Activated T-cell treated with anti-CD3 and anti-CD28 coated beads, Interleukin-2, amount 50 U/mL, for 72 hours (primary cell): ENCODE measurements at places on chromosomes 1 and 21. TPM values are rescaled to one million over a fixed set of nuclear protein-coding genes. Genes with fewer than 3 reads are reported as not detected.

DNA sequence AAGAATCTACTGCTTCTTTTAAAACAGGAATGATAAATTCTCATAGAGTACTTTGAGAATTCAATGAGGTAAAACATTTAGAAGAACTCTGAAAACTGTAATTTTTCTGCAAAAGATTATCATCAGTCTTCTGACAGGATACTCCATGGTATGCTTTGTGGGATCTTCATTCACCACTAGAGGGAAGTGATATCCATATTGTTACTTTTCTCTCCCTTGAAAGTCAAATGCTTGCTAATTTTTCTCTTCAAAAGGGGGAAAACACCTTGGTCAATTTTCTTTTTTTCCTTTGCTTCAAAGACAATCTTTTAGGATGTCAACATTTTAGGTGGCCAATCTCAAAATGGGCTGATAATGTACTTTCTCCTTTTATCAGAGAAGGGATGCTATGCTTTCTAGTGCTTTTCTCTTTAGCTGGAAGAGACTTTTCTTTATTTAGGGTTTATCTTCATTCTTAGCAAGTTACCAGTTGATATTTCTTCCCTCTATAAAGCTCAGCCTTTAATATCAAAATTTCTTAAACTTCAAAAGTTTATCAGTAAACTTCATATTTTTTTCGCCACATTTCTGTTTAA, 95.5 kb downstream of the NEGR1 start:
- no peaks in the 10 kb centered on the region for H3K27me3 ChIP-seq
- DNase-seq, result no peak

DNA sequence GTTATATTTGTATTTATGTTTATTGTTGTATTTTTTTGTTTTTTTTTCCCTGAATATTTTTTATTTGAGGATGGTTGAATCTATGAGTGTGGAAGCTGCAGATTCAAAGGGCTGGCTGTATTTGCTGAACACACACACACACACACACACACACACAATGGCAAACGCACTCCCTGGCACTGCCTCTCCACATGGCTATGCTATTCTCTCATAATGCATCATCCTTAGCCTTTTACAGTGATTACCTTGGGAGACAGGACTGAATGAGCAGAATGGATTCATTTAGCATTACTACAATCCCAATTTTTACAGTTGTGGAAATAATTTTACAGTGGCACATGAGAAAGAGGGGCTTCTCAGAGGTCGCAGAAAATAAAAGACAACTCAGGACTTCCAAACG, 390.1 kb downstream of the PCP4 start:
- no peaks in the 10 kb centered on the region for H3K36me3 ChIP-seq
- H3K27ac ChIP-seq, result no peak overlapping the region
- no peaks in the 10 kb centered on the region for H3K4me1 ChIP-seq
- DNase-seq, result no peak
- no peaks in the 10 kb centered on the region for H3K27me3 ChIP-seq

Gene GJA9
- total RNA-seq, result not detected

DNA sequence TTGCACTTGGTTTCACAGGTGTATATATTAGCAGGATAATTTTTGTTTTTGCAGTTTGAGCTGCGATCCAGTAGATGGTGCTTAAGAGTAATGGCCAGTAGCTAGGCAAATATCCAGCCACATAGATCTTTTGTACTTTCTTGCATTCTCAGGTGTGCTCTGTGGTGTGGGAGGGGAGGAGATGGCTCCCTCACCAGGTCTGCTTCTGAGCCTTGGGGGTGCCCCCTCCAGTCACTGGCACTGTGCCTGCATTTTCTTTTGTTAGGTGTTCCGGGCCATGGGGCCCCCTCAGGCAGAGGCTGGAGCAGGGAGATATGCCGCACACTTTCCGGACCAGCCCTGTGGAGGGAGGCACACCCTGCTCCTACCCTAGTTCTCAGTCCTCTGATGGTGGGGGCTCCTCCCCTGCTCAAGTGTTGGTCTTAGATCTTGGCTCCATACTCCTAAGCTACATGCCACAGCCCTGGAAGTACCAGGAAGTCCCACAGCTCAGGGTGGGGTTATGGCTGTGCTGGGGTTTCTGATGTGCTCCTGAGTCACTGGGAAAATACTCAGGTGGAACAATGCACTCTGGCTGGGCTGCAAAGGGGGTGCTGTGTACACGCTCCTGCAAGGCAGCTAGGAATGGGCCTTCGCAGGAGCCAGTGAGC, 197.6 kb upstream of the DMRTA2 start:
- H3K4me1 ChIP-seq, result no peaks in the 10 kb centered on the region
- peaks cover 11% of the 10 kb centered on the region for H3K36me3 ChIP-seq
- DNase-seq, result no peak

DNA sequence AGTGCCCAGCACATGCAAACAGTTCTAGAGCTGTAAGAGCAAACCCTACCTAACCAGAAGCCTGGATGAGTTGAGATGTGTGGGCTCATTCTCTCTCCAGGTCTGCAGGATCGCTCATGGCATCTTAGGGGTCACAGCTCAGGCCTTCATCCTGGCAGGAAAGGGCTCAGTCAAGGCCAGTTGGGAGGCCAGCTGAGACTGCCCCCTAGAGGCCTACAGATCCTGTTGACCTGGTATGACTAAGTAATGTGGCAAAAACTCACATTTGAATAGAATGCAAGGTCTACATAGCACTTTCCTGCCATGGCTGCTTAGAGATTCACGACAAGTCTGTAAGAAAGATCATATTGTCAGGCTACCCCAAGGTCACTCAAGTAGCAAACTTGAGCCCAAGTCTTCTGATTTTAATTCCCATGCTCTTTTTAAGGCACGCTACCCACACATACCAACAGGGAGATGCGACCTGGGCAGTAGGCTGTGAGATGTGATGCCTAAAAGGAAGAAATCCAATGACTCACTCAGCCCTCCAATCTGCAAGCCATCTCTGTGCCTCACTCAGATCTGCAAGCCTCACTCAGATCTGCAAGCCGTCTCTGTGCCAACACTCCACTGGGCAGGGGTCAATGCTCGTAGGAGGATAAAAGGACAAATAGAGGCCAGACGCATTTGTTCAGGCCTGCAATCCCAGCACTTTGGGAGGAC, 5.1 kb upstream of the CAPN8 start:
- H3K27ac ChIP-seq, result no peak overlapping the region
- H3K4me3 ChIP-seq, result no peak overlapping the region
- peak; percentile 23 for DNase-seq

GRCh38 chr1:3978990-3979325, 78.9 kb upstream of the C1orf174 start:
- no peak overlapping the region for H3K27ac ChIP-seq
- peaks cover 4% of the 10 kb centered on the region for H3K27me3 ChIP-seq
- H3K4me3 ChIP-seq, result no peak overlapping the region
- DNase-seq, result no peak
- H3K4me1 ChIP-seq, result no peaks in the 10 kb centered on the region

DNA sequence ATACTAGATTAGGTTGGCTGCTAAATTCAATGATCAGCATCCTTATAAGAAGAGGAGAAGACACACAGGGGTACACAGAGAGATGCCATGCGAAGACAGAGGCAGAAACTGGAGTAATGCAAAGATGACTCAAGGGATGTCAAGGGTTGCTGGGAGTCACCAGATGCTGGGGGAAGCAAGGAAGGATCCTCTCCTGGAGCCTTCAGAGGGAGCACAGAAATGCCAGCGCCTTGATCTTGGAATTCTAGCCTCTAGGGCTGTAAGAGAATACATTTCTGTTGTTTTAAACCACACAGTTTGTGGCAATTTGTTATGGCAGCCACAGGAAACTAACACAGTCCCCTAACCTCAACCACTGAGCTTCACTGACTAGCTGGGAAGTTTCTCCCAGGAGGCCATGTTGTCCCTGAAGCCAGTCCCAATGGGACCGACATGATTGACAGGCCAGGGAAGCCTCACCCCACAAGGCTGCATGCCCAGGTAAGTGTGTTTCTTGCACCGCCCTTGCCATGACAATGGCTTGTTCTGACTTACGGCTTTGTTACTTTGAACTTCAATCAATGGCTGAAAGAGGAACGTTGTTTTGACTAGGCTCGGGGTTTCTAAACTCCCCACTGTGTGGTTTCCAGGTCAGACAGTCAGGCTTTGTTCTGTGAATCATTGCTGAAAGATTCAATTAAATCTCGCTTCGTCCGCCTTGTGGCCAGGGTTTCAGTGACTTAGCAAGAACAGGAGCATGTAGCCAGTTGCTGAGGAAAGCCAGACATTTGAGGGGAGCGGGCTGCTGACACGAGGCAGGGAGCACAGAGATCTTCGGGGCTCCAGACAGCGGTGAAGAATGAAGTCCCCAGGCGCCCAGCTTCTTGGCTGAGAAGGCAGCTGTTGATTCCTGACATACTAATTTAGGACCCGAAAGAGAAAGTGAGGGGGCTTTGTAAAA, 62.3 kb downstream of the RUNX1 start:
- H3K4me1 ChIP-seq, result peaks cover 96% of the 10 kb centered on the region
- H3K27me3 ChIP-seq, result no peaks in the 10 kb centered on the region
- no peaks in the 10 kb centered on the region for H3K36me3 ChIP-seq
- H3K27ac ChIP-seq, result peak overlapping the region; percentile 77
- DNase-seq, result peak; percentile 89
- peak overlapping the region; percentile 86 for H3K4me3 ChIP-seq

GRCh38 chr1:94329986-94330385, 88.2 kb upstream of the ABCD3 start:
- no peak for DNase-seq
- peaks cover 64% of the 10 kb centered on the region for H3K27me3 ChIP-seq
- H3K27ac ChIP-seq, result no peak overlapping the region
- H3K4me3 ChIP-seq, result no peak overlapping the region
- peaks cover 17% of the 10 kb centered on the region for H3K4me1 ChIP-seq

DNA sequence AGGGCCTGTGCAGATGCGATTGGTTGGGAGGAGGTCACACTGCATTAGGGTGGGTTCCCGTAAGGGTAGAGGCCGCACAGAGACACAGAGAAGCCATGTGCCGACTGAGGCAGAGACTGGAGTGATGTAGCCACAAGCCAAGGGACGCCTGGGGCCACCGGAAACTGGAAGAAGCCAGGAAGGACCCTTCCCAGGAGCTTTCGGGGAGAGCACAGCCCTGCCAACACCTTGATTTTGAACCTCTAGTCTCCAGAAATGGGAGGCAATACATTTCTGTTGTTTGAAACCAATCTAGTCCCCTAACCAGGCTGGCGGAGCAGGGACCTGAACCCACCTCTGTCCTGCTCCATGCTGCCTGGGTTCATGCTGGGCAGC, 10.8 kb downstream of the UBASH3A start:
- H3K27ac ChIP-seq, result peak overlapping the region; percentile 94
- H3K4me3 ChIP-seq, result peak overlapping the region; percentile 75
- H3K27me3 ChIP-seq, result no peaks in the 10 kb centered on the region
- peaks cover 17% of the 10 kb centered on the region for H3K36me3 ChIP-seq
- H3K4me1 ChIP-seq, result peaks cover 78% of the 10 kb centered on the region

DNA sequence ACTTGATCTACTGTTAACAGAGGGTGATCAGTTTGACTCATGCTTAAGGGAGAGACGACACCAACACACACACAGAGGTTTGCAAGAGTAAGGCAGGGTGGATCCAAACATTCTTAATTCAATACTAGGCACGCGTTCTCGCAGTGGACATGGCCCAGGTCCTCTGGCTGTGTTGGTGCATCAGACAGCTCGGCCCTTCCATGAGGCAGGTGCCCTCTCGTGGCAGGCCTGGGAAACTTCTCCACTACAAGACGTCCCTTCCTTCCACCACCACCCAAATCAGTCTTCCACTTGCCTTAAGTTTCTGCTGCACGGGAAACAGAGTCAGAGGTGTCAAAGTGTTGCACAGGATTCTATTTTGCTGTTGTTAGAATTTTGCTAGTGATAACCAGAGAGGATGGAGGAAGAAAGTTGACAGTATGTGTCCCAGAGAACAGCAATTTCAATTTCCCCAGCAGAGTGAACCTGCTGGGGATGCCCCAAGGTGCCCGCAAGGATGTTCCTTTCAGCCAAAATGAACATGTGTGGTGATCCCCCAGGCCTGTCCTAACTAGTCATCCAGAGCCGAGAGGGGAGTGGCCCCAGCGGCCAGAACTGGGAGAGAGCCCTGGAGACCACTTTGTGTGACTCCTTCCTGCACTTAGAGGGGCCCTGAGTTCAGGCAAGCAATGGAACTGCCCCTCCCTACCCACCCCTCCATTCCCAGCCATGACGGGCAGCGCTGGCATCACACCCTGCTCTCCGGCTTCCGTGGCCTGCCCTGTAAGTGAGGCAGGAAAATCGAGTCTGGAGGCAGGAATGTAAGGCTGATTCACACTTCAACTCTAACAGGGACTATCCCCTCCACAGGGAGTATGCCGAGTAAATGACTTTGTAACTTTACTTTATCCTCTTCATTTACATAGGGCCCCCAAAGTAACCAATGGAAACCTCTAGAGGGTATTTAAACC, 34.8 kb downstream of the MX1 start:
- peak; percentile 58 for DNase-seq
- H3K27me3 ChIP-seq, result no peaks in the 10 kb centered on the region
- H3K4me1 ChIP-seq, result peaks cover 5% of the 10 kb centered on the region
- H3K4me3 ChIP-seq, result no peak overlapping the region
- no peak overlapping the region for H3K27ac ChIP-seq
- H3K36me3 ChIP-seq, result peaks cover 2% of the 10 kb centered on the region

Gene PDC
- not detected for total RNA-seq

Gene ANXA9
- total RNA-seq, result 0.21 TPM

Gene CRYBG2
- total RNA-seq, result 2.3 TPM

Gene SCMH1
- total RNA-seq, result 28.8 TPM

DNA sequence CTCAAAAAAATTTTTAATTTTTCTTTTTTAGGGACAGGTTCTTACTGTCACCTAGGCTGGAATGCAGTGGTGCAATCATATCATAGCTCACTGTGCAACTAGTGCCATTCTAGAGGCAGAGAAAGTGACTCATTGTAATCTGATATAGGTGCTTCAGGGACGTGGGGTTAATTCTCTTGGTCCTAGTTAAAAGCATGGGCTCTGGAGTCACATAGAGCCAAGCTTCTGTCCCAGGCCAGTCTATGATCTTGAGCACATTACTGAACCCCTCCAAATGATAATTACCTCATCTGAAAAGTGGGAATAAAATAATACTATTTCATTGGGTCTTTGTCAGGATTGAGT, 1.1 kb upstream of the ADIPOR1 start:
- no peak for DNase-seq
- H3K4me3 ChIP-seq, result peak overlapping the region; percentile 98
- H3K27me3 ChIP-seq, result no peaks in the 10 kb centered on the region

- DNase-seq, result no peak
- peak overlapping the region; percentile 27 for H3K4me3 ChIP-seq
- H3K27me3 ChIP-seq, result peaks cover 55% of the 10 kb centered on the region
These were observed 2.8 kb downstream of the ADGRL2 start for GRCh38 chr1:81803431-81804110.

- no peak overlapping the region for H3K27ac ChIP-seq
- H3K4me3 ChIP-seq, result no peak overlapping the region
- H3K4me1 ChIP-seq, result no peaks in the 10 kb centered on the region
These were observed 41.6 kb upstream of the MROH9 start for GRCh38 chr1:170893655-170894297.

DNA sequence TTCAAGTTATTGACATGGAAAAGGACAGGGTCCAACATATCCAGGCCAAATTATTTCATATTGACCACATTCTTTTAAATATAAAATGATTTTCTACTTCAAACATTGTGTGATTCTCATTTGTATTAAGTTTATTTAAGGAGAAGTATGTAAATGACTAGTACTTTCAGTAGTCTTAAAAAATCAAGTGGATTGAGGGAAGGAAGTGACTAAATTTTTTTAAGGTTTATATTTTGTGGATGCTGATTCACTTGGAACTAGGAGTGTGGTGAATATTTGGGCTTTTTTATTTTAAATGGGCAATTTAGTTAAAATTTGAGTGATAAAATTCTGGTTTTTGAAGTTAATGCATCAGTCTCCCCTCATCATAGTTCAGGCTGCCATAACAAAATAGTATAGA, 10.1 kb downstream of the PRRC2C start:
- no peak for DNase-seq
- no peak overlapping the region for H3K4me3 ChIP-seq
- H3K4me1 ChIP-seq, result peaks cover 86% of the 10 kb centered on the region

Gene LCE1C
- total RNA-seq, result not detected

Gene PCSK9
- not detected for total RNA-seq

Gene A3GALT2
- total RNA-seq, result not detected

Gene TLCD4
- total RNA-seq, result 0.21 TPM
